PC-9 (cell line): ENCODE measurements at places on chromosomes 3 and 15. TPM values are rescaled to one million over a fixed set of nuclear protein-coding genes. Genes with fewer than 3 reads are reported as not detected.

GRCh38 chr3:165805946-165806561 lies 31.2 kb downstream of the BCHE start:
- no peak for DNase-seq
- H3K27me3 ChIP-seq, result no peaks in the 10 kb centered on the region
- peak overlapping the region; percentile 30; the same call in 1 of the 2 replicates for H3K4me3 ChIP-seq
- no peaks in the 10 kb centered on the region for H3K4me1 ChIP-seq

- H3K4me3 ChIP-seq, result no peak overlapping the region
- H3K4me1 ChIP-seq, result no peaks in the 10 kb centered on the region
- no peaks in the 10 kb centered on the region for H3K27me3 ChIP-seq
- DNase-seq, result no peak
These were observed 90.2 kb downstream of the CHSY1 start for GRCh38 chr15:101161656-101162055.

DNA sequence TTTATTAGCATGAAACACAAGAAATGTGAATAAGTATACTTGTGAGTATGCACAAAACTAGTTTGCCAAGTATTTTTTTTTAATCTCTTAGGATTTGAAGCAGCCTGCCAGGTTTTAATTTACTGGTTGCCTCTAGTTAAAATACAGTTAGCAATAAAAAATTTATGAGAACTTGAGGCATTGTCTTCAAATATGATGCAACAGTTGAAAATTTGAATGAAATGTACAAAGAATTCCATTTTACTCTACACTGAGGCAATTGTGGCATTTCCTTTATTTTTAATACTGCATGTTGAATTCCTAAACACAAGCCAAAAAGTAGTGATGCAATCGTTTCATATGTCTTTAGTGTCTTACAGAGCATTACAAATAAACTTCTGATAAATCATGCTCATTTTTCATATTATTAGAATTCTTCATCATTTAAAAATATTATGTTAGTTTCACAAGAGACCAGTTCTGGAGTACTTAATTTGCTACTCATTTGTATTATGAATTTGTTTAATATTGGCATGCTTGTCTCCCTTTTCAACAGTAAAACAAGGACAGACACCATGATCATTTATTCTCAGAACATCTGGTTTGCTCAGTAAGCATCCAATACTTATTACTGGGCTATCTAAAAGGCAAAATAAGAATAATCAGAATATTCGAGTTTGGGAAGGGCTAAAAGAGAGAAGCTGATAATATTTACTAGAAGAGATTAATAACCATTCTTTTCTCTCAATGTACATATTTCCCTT lies 124.8 kb upstream of the PTX3 start:
- H3K27me3 ChIP-seq, result no peaks in the 10 kb centered on the region
- no peak overlapping the region for H3K4me3 ChIP-seq
- peaks cover 10% of the 10 kb centered on the region for H3K4me1 ChIP-seq
- H3K36me3 ChIP-seq, result no peaks in the 10 kb centered on the region
- peak overlapping the region; percentile 31 for H3K27ac ChIP-seq

DNA sequence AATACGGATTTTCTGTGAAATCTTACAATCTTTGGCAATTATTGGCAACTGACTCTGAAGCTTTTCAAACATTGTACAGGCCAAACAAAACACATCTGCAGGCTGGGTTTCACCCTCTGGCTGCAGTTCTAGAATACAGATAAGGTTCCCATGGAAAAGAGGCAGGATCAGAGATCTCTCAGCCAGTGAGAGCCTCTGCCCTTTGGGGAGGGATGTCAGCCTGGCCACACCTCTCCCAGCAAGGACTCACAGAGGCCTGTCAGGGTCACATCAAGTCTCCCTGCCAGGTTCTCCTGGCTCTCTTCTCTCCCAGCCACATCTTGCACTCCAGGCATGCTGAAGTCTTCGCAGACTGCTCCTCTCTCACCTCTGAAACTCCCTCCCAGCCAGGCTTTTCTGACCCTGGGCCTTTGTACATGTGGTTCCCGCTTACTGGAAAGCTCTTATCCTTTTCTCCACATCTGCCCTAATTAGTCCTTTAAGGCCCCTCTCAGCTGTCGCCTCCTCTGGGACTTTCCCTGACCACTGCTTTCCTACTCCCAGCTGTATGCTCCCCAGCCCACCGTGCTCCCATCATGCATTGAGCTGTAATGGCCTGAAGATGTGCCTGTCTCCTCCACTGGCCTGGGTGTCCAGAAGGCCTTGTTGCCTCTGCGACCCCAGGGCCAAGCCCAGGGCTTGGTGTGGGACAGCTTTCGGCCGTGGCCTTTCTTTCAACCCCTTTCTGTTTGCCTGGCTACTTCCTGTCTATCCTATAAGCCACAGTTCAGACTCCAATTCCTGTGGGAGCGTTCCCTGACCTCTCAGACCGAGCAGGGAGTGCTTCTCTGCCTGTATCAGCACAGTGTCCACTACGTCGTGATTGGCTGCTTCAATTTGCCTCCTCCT lies 4.3 kb downstream of the RBP1 start:
- no peaks in the 10 kb centered on the region for H3K27me3 ChIP-seq
- H3K4me1 ChIP-seq, result peaks cover 67% of the 10 kb centered on the region
- H3K4me3 ChIP-seq, result peak overlapping the region; percentile 25; the same call in 1 of the 2 replicates
- peak overlapping the region; percentile 94 for H3K27ac ChIP-seq

RARB gene
- total RNA-seq, result 0.75 and 1.0 TPM in 2 replicates

OXSM gene
- 11.6 and 13.8 TPM in 2 replicates for total RNA-seq

ZNF774 gene
- total RNA-seq, result 6.2 and 6.3 TPM in 2 replicates
